ENCODE measurements at places on chromosomes 11 and 22.
A peak's percentile ranks its signal among the peaks of the same experiment; 100 is the strongest.

- peak; percentile 4 for DNase-seq
Measured at GRCh38 chr22:24093855-24094254, 82.8 kb downstream of the CABIN1 start.

DNA sequence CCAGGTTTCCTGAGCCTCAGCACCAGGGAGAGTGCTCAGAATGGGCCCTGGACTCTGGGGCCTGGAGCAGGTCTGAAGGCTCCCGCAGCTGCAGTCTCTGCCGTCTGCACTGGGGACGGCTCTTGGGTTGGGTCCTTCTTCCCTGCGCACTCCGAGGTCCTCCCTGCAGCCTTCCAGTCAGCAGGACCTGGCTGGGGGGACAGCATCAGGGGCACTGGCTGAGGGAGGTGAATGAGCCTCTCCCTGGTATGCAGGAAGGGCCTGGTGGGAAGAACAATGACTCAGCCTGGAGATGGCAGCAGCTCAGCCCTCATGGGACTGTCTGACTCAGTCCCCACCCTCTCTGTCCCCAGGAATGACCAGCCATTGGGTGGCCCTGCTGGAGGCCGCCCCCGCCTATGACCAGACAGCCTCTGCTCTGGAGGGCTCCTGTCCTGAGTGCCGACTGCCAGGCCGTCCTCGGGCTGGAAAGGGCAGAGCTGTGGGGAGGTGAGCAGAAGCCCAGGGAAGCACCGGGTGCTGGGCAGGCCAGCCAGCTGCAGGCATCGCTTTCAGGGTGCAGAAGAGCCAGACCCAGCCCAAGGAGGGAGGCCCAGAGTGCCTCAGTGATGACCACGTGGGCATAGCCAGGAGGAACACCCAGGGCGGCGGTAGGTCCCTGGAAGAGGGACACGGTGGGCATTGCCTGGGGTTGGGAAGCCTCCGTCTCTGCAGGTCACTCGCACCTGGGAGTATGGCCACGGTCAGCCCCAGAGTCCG is 455.0 kb downstream of the BRD1 start:
- DNase-seq = no peak

DNA sequence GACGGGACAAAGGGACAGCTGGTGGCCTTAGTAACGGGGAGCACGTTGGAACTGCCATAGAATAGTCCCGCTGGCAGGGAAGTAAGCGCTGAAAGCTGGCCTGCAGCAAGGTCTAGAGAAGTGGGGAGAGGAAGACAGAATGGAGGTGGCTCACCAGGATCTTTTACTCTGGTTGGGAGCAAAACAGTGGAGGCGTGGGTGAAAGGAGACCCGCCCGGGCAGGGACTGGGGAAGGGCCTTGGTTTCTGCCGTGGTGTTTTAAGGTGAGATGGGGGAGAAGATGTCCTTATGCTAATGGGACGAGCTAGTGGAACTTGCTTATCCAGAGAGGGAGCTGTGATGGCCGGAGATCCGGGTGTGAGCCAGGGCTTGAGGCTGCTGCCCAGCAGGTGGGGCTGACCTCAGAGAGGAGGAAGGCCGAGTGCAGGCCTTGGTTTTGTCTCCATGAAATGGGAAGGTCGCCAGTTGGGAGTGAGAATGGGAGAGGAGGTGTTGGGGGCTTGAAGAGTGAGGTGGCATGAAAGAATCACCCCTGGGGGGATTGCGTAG is 56.4 kb upstream of the CTTN start:
- no peak for DNase-seq

- no peak for DNase-seq
Measured at GRCh38 chr11:86755146-86755545, 45.2 kb upstream of the PRSS23 start.

DNA sequence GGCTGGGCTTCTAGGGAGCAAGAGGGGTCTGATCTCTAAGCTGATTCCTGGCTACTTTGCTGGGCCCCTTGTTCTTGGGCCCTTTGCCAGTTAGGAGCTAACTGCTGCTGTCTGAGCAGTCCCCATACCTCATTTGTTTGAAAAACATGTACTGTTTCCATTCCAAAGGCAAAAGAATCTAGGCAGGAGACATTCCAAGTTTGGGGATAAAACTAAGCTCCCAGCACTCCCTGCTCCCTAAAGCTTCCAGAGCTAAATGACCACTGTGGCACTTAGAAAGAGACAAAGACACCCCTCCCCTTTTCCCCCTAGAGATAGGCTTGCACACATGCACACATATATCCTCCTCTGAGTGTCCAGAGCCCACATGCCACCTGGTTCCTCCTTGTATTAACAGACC is 22.7 kb upstream of the RRM1 start:
- no peak for DNase-seq

DNA sequence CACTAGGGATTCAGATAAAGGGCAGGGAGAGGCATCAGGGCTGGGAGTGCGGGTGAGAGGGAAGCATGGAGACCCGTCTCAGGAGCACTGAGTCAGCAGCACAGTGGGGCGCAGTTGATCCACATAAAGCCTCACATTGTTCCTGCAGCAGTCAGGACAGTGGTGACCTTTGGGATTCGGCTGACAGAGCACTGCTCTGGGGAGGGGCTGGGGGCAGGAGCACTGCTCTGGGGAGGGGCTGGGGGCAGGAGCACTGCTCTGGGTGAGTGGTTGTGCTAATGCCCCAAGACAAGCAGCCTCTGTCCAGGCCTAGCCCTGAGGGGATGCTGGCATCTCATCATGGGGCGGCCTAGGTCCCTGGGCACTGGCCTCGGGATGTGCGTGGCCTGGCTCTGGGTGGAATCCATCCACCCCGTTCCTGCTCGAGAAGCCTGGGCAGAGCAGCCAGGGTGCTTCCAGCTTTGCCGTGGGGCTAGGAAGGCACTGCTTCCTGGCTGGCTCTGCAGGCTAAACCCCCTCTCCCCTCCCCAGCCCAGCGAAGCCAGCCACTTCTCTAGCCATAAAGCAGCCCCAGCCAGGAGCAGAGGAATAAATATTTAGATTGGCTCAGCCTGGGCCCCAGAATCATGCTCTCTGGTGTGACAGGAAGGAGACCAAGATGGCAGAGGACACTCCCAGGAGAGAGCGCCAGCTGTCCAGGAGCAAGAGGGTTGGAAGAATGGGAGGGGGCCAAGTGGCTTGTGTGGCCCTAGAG is 7.3 kb downstream of the OAF start:
- no peak for DNase-seq

- DNase-seq = no peak
Measured at GRCh38 chr11:118522571-118523072, 4.7 kb upstream of the TTC36 start.

- no peak for DNase-seq
Measured at GRCh38 chr11:117515892-117516787, 188.5 kb downstream of the CEP164 start.

- DNase-seq = no peak
Measured at GRCh38 chr11:116126562-116126961, 622.3 kb upstream of the CADM1 start.

Data from right forelimb (tissue), 1 donor.